ENCODE measurements at places on chromosomes 12 and 14. TPM values are rescaled to one million over a fixed set of nuclear protein-coding genes. Genes with fewer than 3 reads are reported as not detected.

- no peak for DNase-seq
These were observed 98.7 kb downstream of the EML1 start for GRCh38 chr14:99891900-99892299.

Gene MAP3K9
- 52.4 TPM for total RNA-seq

GRCh38 chr12:68529466-68529865 is 81.2 kb upstream of the RAP1B start:
- DNase-seq = no peak

DNA sequence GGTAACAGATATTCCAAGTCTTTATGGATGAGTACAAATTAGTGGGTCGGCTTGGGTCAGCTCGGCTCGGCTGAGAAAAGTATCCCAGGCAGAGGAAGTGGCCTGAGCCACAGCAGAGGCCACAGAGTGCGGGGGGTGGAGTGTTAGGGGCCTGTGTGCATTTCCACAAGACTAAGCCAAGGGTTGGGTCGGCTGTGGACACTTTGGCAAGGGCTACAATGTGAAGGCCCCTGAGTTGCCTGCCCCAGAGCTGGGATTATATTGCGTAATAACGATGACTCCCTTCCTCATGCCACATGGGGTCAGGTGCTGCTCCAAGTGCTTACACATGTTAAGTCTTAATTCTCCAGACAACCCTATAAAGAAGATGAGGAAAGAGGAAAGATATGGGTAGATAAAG is 11.4 kb downstream of the EVL start:
- no peak for DNase-seq

DNA sequence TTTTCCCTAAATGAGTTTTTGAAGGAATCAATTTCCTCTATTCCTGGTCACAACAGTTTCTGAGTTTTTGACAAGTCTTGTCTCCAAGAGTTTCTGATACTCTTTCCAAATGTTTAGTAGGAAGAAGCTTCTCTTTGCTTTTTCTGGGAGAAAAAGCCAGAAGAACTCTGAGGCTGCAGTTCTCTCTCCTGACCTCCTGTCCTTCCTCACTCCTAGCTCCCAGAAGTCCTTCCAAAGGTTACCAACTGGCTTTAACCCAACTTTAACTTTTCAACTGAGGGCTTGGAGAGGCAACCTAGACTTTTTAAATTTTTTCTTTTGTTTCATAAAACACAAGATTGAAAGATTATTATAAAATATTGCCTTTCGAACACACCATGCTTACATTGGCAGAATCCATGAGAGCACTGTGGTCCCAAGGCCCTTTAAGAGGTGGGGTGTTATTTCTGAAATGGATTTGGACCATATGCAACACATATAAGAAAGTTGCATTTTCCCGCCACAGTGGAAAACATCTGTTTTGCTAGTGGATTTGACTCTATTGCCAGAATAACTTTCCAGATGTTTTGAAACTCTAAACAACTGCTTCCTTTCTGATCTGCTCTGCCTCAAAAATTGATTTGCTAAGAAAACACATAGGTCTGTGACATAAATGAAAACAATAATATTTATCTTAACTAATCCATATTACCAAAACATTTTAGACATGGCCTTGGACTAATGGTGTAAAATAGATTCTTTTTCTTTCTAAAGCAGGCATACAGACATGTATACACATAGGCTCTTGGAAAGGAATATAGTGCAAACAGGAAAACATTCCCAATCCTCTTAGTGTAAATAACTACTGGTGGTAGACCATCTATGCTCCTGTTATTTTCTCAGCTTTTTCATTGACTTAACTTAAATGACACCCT is 22.3 kb upstream of the EPS8 start:
- DNase-seq = no peak

Gene SIX6
- not detected for total RNA-seq

GRCh38 chr14:20866963-20867362 is 24.2 kb upstream of the RNASE3 start:
- DNase-seq = no peak

GRCh38 chr12:6038160-6038559 is 86.3 kb downstream of the VWF start:
- no peak for DNase-seq

Gene OTOGL
- 6.1 TPM for total RNA-seq

DNA sequence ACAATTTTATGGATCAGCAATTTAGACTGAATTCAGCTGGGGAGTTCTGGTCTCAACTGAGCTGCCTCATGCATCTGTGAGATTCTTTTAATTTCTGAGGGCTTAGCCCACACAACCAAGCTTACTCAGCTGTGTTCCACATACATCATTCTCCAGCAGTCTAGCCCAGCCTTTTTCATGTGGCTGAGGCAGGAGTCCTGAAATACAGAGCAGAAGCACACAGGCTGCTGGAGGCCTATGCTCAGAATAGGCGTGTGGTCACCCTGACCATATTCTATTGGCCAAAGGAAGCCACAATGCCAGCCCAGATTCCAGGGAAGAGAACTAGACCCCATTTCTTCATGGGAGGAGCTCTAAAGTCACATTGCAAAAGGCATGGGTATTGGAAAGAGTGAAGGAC is 72.3 kb upstream of the DHRS4 start:
- DNase-seq = no peak

- DNase-seq = no peak
These were observed 241.4 kb downstream of the FOXG1 start for GRCh38 chr14:29007990-29008389.

Gene SOCS2
- total RNA-seq = 13.4 TPM

GRCh38 chr14:52039124-52039815 is 29.6 kb downstream of the NID2 start:
- DNase-seq = no peak

GRCh38 chr14:58281969-58282368 is 16.4 kb upstream of the ARID4A start:
- no peak for DNase-seq

Data from dorsolateral prefrontal cortex (tissue), 122 donors.